ENCODE measurements at places on chromosomes 13 and 19. TPM values are rescaled to one million over a fixed set of nuclear protein-coding genes. Genes with fewer than 3 reads are reported as not detected.

Gene RPL28
- total RNA-seq = 2,598 TPM

Gene KIR2DL3
- total RNA-seq = not detected

Gene CCDC8
- total RNA-seq = not detected

Gene MAMSTR
- 0.23 TPM for total RNA-seq
